ENCODE measurements at places on chromosomes 11 and 22. TPM values are rescaled to one million over a fixed set of nuclear protein-coding genes. Genes with fewer than 3 reads are reported as not detected.

Gene SLC36A4
- 11.9 TPM for total RNA-seq

Gene TIGD3
- under 0.01 TPM for total RNA-seq

Gene CD6
- not detected for total RNA-seq

GRCh38 chr11:83922953-83923352 lies 636.8 kb upstream of the CCDC90B start:
- DNase-seq: no peak

DNA sequence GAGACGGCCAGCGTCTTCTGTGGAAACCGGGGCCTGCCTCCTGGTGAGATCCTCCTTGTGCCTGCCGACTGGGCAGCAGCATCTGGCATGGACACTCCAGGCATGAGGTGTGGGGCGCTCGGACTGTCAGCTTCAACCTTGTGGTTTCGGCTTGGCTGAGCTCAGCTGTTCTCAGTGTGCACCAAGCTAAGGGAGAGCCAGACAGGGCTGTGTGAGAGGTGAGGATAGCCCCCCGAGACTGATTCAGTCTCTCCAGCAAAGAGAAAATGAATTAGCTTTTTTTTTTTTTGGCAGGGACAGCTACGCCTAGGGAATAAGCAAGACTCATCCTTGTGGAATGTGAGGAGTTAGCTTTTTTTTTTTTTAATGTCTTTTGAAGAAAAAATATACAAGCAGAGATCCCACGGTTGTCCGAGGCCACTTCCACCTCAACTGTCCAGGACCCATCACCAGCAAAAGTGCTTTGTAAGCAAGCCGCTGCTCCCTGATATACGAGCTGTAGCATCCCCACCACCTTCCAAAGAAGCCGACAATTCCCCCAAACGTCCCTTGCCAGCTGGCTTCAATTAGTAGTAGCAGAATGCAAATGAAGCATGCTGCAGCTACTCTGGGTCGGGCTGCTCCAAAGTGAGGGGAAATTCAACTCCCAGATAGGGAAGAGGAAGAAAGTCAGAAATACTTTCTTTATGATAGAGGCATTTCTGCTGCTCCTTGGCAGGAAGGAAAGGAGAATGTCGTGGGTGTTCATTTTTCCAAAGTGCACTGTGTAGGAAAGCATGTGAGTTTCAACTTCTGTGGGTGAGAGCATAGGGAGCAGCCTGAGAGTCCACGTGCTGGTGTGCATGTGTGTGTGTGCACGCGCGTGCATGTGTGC lies 9.7 kb upstream of the THY1 start:
- peak; percentile 70 for DNase-seq

DNA sequence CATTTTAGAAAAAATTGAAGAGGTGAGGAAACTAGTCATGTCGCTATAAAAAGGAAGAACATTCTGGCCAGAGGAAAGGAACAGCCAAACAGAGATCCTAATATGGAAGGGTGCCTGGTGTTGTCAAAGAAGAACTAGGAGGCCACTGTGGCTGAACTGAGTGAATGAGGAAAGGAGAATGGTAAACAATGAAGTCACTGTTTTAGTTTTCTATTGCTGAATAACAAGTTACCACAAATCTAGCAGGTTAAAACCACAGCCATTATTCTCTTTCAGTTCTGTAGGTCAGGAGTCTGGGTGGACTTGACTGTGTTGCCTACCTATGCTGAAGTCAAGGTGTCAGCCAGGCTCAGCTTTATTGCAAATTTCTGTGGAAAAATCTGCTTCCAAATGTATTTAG lies 549.3 kb upstream of the CCDC90B start:
- no peak for DNase-seq

GRCh38 chr11:61916737-61917333 lies 531 bp downstream of the RAB3IL1 start:
- no peak for DNase-seq

- no peak for DNase-seq
These were observed 184.4 kb upstream of the C11orf87 start for GRCh38 chr11:109237636-109238035.

DNA sequence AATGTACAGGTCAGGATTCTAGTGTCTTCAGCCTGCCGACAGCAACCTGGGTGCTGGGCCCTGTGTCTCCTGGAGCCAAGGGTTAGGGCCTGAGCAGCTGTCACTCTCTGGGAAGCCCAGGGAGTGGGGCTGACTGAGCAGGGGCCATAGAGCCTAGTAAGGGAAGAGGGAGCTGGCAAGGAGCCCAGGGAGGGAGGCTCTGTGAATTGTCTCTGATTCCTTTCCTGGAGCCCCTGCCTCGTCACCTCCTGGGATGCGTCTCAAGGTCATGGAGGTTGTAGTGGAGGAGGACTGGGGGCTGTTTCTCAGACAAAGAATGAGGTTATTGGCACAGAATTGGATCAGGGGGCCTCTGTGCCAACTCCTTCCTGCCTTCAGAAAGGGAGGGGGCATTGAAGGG lies 11.8 kb downstream of the SOX10 start:
- DNase-seq: no peak

GRCh38 chr22:38776086-38776485 lies 17.9 kb downstream of the DNAL4 start:
- no peak for DNase-seq

All from fibroblast of villous mesenchyme (primary cell).